ENCODE measurements at places on chromosomes 7 and 10. TPM values are rescaled to one million over a fixed set of nuclear protein-coding genes. Genes with fewer than 3 reads are reported as not detected.

The HDAC9 gene
- 31.9 TPM for total RNA-seq

The PARP12 gene
- total RNA-seq: 46.4 TPM

DNA sequence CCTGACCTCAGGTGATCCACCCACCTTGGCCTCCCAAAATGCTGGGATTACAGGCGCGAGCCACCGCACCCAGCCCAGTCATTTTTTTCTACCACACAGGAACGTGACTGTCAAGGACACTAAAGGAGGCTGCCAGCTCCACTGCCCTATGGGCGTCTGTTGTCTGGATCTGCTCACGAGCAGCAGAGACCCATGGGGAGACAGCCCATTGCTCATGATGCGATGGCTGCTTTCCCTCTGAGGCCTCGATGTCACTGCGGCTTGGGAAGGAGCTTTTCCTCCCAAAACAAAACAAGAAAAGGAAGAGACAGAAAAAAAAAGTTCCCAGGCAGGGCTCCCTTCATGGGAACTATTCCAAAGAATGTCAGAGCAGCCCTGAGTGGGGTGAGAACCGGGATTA lies 70.5 kb downstream of the DENND2A start:
- no peak for DNase-seq

The CALML5 gene
- 0.46 TPM for total RNA-seq

The TAS2R5 gene
- 4.0 TPM for total RNA-seq

The PTPRN2 gene
- 55.5 TPM for total RNA-seq

The CEP55 gene
- total RNA-seq: 4.7 TPM

The ASB10 gene
- total RNA-seq: not detected

The SP4 gene
- total RNA-seq: 10.9 TPM
